ENCODE measurements at places on chromosomes 7 and 10.

GRCh38 chr7:138407792-138408191 is 52.3 kb upstream of the TRIM24 start:
- DNase-seq, result no peak

- DNase-seq, result no peak
These were observed 22.2 kb upstream of the CAMK2B start for GRCh38 chr7:44347546-44348114.

- DNase-seq, result no peak
These were observed 997.0 kb upstream of the POT1 start for GRCh38 chr7:125926621-125927020.

GRCh38 chr7:146053492-146053891 is 63.1 kb upstream of the CNTNAP2 start:
- no peak for DNase-seq

GRCh38 chr10:63761243-63761642 is 240.0 kb downstream of the REEP3 start:
- DNase-seq, result no peak

GRCh38 chr7:47772492-47772891 is 175.8 kb downstream of the PKD1L1 start:
- DNase-seq, result no peak

DNA sequence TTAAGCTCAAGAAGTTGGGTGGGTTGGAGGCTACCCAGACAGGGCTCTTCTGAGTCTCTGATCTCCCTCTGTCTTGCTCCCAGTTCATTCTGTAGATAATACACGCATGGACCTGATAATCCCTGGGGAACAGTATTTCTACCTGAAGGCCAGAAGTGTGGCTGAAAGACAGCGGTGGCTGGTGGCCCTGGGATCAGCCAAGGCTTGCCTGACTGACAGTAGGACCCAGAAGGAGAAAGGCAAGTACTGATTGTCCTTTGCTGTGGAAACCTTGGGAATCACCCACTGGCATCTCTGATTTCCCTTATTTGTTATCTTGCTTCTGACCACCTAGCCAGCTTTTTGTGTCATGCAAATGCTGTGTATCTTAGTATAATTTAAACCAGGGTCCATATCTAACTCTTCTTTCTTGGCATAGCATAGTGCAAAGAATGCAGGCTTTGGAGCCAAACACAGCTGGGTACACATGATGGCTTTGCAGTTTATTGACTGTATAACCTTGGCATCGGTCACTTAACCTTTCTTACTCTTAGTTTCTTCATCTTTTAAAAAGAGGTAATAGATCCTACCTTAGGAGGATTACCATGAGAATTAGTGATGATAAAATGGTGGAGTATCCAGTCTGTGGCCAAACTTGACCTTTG is 18.0 kb downstream of the PLEKHA8 start:
- DNase-seq, result no peak

- no peak for DNase-seq
These were observed 12.8 kb downstream of the CPA1 start for GRCh38 chr7:130393101-130393561.

Measured in activated CD4-positive, alpha-beta T cell treated with anti-CD3 and anti-CD28 coated beads, Interleukin-2, Interleukin-6, amounts not matched to agents 100 ng/mL and 50 ng/mL, durations not matched to agents 16 hours and 8 hours (primary cell).